ENCODE measurements at places on chromosomes 4 and X.

DNA sequence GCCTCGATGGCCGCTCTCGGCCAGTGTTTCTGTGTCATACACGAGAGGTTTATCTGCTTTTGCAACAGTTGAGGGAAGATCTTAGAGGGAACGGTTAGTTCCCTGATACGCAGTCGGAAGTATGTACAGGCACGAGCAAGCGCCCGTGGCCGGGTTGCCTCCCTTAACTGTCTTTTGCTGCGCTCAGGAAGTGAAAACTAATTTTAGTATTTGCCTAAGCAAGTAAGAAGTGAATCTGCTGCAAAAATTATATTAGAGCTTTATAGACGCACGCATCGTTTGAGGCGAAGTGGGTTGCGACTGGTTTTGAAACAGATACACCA, 695 bp downstream of the MTM1 start:
- peak; percentile 40 for DNase-seq

GRCh38 chrX:3820167-3820566, 106.7 kb upstream of the PRKX start:
- DNase-seq, result no peak

DNA sequence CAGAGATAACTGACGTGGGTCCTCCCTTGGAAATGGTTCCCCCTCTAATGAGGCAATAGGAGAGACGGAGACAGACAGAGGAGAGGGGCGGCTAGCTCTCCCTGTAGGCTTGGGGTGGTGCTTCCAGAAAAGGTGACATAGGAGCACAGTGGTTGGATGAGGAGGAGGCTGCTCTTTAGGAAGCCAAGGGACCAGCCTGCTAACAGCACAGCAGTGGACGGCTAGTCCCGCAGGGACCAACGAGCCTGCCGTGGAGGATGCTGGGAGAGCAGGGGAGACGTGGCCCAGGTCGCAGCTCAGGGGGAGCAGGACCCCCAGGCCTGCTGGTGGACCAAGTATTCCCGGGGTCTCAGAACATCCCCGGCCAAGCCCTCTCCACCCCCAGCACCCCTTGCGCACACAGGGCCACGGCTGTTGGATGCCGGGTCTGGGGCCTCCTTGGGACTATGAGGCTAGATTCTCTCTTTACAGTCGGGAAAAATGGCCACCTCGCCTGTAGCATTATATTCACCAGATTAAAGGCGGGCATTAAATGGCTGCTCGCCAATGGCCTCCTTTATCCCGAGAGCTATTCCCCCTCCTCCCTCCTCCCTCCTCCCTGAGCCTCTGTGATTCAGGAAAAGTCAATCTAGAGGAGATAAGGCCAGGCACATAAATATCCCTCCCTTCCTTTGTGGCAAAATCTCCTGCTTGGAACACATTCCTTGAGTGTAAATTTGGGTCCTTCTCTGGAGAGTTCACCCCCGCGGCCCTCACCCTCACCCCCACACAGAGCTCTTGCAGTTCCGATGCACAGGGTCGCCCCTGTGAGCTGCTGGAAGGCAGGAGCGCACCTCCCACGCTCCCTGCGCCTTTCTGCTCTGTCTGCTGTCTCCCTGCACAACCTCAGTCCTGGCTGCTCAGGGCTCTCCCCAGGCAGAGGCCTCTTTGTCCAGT, 30.5 kb upstream of the NSG1 start:
- DNase-seq, result no peak

DNA sequence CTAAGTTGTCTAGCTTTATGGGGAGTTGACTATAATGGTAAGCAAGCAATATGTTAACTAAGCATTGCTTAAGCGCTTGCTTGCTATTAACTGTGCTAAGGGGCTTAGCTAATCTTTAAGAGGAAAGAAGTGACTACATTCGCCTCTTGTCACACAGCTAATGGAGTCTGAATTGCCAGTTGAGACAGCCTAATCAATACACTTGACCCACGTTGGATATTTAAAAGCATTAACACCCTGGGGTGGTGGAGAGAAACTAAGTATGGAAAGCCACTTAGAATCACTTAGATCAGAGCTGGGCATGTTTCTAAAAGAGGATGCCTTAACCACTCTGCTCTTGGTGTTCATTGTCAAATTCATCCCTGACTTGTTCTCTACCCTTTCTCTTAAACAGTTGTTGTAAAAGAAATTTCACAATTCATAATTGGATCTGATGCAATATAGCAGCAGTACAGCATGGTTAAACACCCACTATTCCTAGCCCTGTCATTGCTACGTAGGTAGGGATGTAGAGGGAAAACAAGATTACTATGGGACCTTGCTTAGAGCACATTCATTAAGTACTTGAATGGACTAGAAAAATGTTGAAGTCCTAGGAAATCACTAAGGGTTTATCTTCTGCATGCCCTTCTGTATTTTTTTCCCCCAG, 3.5 kb downstream of the ZAR1 start:
- no peak for DNase-seq

DNA sequence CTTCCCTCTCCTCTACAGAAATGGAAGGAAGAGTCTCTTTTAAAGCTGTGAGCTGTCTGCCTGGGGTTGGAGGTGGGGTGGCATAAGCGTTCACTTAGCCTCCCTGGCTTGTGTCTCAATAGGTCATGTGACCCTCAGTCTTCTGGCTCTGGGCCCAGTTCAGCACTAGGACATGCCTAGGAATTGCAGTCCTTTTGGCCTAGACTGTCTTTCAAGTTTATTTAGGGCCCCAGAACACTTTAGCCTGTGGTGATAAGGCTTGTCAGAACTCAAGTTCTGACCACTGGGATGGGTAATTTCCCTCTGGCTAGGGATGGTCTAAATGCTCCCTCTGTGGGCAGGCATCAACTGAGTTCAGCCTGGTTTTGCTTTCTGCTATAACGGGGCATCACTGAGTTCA, 34.3 kb upstream of the ARMCX4 start:
- DNase-seq, result no peak

DNA sequence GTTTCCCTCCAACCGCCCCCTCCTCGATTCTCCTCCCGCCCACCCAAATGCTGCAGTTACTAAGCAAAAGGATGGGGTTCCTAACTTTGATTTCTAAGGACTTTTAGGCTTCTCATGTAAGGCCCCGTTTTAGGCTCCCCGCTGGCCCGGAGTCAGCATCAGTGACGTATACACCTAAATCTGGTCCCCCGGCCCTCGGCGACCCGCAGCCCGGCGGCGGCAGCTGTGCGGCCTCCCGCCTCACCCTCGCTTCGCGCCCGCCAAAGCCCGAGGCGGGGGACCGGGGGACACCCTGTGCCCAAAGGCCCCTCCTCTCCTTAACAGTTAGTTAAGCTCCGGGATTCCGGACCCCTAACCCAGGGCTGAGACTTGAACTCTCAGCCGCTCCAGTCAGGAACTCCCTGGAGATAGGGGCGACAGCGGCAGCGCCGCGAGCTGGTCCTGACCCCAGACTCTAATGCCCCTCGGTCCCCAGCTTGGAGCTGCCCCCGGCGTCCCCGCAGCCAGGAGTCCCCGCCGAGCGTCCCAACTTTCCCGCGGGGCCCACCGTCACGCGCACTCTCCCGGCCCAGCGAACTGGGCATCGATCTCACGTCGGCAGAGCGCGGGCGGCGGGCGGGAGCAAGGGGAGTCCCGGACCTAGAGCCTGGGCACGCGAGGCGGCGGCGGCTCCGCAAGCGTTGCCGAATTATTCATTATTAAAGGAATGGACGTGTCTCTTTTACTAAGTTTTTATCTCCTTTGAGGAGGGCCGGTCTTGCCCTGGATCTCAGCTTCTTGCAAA, 1.5 kb upstream of the NR3C2 start:
- peak; percentile 8 for DNase-seq

GRCh38 chr4:42136371-42136770, 16.1 kb downstream of the BEND4 start:
- no peak for DNase-seq

DNA sequence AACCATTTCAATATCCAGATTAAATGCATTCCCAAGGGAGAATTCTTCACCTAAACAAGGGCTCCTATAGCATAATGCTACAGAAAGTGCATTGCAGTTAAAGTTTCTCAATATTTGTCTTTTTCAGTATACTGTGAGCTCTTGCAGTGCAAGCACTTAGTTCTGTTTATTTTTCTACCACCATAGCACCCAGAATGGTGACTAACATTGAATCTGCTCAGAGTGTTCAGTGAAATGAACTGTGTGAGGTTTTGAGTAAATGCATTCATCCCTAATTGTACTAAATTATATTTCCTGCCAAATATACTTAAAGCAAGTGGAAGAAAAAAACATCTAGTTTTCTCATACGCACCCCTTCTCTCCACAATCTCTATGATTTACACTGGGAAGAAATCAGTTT, 383.9 kb downstream of the PCDH7 start:
- no peak for DNase-seq

DNA sequence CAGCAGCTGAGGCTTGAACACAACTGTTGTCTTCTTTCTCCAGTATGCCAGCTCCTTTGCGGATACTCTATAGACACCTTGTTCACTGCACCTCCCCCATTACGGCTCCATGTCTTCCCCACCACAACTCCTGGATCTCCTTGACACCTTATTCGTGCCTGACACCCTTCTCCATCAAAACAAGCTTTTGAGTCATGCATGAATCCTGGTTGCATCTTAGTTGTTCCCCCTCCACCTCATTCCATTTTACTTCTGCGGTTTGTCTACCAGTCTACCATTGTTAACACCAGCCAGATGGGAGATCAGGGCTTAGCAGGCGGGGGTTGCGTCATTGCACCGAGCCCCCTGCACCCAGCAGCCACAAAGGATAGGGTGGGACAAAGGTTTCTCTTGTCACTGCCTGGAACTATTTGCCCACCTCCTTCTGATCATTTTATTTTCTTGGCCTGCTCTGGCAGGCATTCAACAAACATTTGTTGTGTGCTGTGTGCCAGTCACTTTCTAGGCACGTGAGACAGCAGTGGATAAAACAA, 2.0 kb upstream of the CDK16 start:
- no peak for DNase-seq

GRCh38 chr4:42654631-42655268, 2.2 kb downstream of the ATP8A1 start:
- DNase-seq, result no peak

GRCh38 chrX:125681507-125681906, 361.8 kb downstream of the TEX13C start:
- peak; percentile 1 for DNase-seq

DNA sequence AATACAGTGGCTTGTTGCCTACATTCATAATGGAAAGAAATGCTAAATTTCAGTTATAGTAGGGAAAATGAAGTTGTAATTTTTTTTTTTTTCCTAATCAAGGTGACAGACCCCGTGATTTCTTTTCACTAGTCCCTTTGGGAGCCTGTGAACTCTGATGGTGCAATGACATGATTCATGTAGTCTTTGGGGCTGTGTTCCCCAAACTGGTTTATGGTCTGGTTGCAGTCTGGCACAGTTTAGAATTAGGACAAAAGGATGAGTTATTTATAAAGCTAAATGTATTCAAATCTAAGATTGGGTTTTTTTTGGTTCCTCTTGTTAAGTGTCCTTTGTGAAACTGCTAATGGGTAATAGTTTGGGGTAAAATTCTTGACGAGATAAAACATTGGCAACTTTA, 66.0 kb downstream of the REPS2 start:
- DNase-seq, result no peak

DNA sequence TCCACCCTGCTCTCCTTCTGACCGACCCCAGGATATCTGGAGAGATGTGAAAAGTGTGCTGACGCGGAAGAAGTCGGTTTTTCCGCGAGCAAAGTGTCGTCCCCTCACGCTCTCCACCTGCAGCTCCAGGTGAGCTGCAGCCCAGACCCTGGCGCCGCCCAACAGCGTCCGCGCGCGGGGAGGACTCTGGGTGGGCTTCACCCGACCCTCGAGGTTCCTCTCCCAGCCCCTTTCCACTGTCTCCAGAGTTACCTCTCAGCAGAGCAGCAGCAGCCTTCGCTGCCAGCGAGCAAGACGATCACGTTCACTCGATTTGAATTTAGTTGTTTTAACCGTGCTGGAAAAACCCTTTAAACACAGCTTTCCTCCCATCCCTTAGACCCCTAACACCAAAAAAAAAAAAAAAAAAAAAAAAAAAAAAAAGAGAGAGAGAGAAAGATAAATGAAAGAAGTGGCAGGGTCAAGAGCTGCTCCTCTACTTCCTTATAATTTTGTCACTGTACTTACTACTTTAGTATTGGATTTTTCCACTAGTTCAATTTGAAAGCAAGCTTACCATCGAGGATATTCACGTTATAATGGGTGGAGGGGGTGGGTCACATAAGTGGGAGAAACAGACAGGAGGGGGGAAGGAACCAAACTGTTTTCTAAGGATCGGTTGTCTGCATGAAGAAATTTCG, 758 bp upstream of the NR3C2 start:
- DNase-seq, result peak; percentile 5

- no peak for DNase-seq
Observed at GRCh38 chr4:52643785-52644244, 15.3 kb downstream of the USP46 start.

DNA sequence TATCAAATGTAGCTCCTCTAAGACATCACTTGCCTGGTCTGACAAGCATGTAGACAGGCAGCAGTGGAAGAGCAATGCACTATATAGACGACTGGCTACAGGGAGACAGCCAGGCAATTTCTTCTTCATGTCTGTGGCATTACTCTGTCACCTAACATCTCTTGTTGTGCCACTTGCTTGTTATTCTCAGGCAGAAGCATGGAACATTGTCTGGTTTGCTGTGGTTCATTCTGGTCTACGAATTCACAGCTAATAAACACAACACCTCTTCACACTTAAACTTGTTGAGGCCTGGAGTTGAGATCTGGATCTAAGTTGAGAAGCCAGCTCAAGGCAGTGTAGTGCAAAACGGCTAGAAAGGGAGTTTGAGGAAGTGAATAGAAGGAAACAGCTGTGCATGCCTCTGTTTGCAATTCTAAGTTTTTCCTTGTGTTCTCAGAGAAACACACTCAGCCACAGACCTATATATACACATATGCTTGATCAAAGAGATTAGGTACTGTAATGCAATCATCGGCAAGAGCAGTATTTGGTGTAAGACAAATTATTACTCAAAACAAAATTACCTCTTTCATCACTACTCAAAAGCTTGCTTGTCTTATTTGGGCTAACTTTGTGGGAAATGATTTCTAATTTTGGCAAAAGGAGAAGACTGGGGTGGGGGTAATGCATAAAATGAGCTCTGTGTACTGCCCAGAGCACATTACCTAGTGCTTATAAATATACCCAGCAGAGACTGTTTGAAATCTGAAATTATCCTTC, 243.8 kb downstream of the PPP3CA start:
- DNase-seq, result peak; percentile 14

DNA sequence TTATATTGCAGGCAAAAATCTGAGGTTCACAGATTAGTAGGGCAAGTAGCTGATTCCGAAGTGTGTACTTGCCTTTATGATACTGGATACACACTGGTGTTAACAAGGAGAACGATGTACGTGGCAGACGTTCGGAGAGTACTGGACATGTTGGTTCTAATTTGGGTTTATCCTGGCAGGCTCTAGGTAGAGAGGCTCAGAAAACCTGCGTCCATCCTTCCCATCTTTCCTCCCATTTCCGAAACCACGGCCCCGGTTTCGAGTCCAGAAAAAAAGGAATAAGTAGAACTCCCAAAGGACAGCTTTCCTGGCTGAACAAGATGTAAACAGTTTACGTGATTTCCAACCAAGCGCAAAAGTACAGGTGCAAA, 351 bp upstream of the SLC30A9 start:
- DNase-seq, result peak; percentile 7

All from germinal center (tissue), 1 donor.